GM23248 (cell line): ENCODE measurements at places on chromosomes 2 and 18.

DNA sequence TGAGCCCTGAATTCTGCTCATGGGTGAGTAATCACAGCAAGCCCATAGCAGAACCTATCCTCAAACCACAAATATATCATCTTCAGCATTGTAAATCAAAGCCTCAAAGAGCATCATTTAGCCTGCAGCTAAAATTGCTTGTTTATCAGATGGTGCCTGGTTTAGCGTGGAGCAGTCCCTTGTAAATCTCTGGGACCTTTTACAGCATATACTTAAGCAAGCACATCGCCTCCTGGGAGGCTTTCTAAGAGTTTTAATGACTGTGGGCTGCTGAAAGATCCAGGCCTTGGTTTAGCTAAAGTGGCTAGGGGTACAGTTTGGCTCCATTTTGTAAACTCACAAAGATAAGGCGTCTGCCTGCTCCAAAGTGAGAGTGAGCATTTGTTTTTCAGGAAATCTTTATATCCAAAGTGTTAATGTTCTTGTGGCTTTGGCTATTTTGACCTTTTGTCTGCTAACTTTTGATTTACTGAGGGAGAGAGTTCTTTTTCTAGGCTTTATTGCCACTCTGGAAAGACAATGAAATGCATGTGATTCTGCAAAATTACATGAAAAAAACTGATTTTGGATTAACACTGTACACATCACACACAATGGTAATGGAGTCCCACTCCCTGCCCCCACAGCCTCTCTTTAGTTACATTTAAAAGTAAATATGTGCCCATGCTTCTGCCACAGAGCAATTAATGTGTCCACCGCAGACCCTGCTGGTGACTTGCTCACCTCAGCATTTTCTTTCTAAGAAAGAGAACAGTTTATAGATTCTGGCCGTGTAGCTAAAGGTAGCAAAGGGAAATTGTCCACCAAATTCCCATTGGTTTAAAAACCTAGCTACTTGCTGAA lies 194.8 kb downstream of the LNPK start:
- peak; percentile 42 for DNase-seq

- no peak for DNase-seq
Observed at GRCh38 chr2:72156872-72157271, 9.2 kb upstream of the CYP26B1 start.

- DNase-seq: peak; percentile 17
Observed at GRCh38 chr18:32919799-32920198, 147.0 kb upstream of the KLHL14 start.

DNA sequence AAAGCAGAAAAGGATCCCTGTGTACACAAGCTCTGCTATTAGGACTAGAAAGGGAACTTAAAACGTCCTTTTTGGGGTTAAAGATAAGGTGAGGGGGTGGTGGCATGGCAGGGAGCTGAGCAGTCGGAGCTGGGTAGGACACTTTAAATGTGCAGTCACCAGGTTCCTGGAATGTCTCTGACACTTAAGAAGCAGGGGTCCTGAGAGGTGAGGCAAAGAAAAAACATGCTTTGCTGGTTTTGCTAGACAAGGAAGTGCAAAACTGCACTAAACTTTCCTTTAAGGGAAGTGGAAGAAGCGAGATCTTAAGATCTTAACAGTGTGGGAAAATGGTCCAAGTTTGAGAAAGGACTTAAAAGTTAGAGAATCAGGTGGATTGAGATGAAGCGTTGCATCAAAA lies 99.5 kb upstream of the MAP3K20 start:
- DNase-seq: no peak

- DNase-seq: no peak
Observed at GRCh38 chr18:12571630-12572029, 86.3 kb downstream of the SPIRE1 start.
